ENCODE measurements at places on chromosomes 4 and X. TPM values are rescaled to one million over a fixed set of nuclear protein-coding genes. Genes with fewer than 3 reads are reported as not detected.

The RASGEF1B gene
- polyA plus RNA-seq = 23.3 TPM

The CFP gene
- 88.8 TPM for polyA plus RNA-seq

The SPANXC gene
- not detected for polyA plus RNA-seq

The FAM236C gene
- polyA plus RNA-seq = not detected

The ASMT gene
- 0.37 TPM for polyA plus RNA-seq
